Iris pigment epithelial cell (primary cell): ENCODE measurements at places on chromosomes 6 and 20.
A peak's percentile ranks its signal among the peaks of the same experiment; 100 is the strongest.

GRCh38 chr6:26379292-26379691 is 3.6 kb upstream of the BTN2A2 start:
- DNase-seq, result no peak

GRCh38 chr6:112041535-112041934 is 12.4 kb upstream of the CCN6 start:
- DNase-seq, result no peak

- DNase-seq, result no peak
Observed at GRCh38 chr20:33687993-33688937, 2.1 kb upstream of the E2F1 start.

DNA sequence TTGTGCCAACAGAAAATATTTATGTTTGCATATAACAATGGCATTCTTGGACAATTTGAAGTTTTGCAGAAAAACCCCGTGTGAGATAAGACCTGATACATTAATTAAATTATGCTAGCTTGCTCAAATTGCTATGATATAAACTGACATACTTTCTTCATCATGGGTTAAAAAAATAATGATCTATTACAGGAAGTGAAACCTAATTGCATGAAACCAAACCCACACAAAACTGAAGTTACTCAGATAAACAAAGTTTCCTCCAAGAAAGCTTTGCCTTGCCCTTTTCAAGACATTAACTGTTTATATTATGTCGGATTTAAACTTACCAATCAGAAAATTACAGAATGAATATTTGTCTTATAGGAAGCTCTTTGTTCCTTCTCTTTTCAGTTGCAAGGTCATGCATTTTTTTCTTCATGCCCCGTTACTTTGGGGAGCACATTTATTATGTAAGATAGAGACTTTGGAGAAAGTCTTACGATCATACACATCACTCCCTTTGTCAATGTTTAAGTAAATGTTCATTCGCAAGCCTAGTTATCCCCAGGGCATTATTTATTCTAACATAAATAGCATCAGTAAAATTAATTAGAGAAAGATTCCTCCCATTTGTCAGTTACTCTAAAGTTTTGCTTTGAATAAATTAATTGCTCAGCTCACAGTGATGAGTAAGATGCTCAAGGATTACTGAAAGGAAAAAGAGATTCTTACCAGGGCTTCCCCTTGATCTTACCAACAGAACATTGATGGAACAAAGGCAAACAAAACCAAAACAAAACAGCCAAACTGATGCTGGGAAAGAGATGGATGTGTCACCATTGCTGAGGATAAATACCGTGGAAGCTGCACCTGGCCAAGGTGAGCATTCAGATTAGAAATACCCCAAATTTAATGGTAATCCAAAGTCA is 14.8 kb upstream of the TMEM244 start:
- peak; percentile 31 for DNase-seq

DNA sequence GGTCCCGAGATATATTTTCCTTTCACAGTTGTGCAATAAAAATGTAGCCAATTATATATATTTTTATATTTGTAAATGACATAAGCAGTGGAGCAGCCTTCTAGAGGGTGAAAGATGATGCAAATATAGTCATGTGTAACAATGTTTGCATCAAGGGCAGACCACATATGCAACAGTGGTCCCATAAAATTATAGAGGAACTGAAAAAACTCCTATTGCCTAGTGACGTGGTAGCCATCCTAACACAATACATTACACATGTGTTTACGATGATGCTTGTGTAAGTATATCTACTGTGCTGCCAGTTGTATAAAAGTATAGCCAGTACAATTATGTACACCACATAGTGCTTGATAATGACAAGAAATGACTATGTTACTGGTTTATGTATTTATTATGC is 162.8 kb downstream of the ZFAND3 start:
- DNase-seq, result no peak

DNA sequence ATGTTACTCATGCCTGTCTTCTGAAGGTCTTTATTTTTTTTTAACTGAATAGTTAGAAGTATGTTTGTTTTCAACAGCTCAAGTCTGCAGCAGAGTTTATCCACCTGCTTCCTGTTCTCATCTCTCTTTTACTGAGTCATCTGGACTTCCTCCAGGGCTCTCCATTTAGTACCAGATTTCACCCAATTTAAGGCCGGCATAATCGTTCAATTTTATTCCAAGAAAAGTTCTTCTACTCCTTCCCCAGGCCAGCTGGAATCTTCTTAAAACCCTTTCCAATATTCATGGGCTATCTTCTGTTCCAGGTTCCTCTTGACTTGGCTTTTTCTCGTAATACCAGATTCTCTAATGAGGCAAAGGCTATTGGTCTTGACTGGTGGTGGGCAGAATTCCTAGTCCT is 79.0 kb upstream of the LAMA2 start:
- peak; percentile 88 for DNase-seq

DNA sequence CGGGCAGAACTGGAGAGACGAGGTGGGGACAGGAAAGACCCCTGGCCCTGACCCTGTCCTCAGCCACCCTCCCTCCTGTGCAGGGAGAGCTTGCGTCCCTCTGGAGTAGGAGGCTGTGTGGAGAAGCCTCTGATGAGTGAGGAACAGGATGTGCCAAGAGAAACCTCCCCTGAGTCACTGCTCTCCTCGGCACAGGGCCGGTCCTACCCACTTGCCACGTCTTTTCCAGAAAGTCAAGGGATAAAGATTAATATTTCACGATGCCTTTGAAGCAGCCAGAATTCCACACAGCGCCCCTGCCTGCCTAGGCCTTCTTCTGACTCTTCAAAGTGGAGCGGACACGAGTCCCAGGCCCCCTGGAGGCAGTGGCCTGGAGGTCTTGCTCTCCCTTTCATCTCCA is 34.9 kb upstream of the THBS2 start:
- peak; percentile 84 for DNase-seq

DNA sequence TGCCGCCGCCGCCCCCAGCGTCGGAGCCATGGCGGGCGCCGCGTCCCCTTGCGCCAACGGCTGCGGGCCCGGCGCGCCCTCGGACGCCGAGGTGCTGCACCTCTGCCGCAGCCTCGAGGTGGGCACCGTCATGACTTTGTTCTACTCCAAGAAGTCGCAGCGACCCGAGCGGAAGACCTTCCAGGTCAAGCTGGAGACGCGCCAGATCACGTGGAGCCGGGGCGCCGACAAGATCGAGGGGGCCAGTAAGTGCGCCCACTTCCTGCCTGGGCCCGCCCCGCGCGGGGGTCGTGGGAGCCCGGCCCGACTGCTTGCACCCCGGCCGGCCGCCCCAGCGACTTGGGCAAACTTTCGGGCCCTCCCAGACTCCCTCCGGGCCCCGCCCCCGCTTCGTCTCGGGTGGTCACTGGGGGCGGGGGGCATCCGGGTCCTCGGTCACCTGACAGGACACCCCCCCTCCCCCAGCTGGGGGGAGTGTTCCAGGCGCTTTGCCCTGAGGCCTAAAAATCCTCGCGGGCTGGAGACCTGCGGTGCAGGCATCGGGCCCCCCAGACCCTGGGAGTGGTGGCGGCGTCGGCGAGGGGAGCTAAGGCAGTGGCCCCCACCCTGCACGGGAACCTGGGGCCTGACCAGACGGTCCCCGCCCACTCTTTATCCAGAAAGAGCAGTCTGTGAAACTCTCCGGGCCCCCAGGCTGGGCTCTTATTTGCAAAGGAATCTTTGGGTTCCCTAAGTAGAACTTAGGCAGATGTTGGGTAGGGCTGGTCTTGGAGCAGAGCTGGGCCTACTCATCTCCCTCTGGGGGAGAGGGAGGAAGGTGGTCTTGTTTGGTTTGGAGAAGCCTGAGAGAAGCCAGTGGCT is 501 bp downstream of the PLCG1 start:
- DNase-seq, result peak; percentile 48

GRCh38 chr6:146990821-146991798 is 213.1 kb upstream of the STXBP5 start:
- DNase-seq, result peak; percentile 91

DNA sequence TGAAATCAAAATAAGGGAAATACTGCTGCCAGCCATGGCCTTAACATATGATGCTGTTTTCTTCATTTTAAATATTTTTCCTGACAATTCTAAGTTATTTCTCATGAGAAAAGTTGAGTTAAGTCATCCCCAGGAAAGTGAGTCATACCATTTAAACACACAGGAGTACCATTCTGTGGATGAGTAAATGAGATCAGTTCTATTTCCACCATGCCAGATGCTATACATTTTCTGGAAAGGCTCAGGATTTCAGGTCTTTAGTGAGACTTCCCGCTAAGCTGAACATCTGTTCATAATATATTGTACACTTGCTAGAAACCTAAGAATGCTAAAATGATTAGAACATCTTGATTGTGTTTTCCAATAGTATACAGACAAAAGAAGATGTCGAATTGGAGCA is 256.2 kb upstream of the MANEA start:
- peak; percentile 44 for DNase-seq

DNA sequence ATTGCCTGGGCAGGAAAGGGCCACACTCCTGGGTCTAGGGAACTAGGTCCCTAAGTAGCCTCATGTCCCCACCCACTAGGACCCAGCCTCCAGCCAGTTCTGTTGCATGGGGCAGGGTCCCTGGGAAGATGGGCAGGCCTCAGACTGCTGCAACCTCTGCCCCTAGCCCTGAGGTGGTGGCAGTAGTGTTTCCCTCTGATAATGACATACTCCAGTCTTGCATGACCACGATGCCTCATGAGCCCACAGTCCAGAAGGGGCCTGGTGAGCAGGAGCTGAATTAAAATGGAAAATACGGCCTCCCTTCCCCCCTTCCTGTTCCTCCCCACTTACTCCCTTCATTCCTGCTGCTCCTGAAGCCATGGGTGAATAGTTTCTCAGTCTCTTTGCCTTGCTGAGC is 36.0 kb upstream of the SCRT2 start:
- DNase-seq, result no peak

DNA sequence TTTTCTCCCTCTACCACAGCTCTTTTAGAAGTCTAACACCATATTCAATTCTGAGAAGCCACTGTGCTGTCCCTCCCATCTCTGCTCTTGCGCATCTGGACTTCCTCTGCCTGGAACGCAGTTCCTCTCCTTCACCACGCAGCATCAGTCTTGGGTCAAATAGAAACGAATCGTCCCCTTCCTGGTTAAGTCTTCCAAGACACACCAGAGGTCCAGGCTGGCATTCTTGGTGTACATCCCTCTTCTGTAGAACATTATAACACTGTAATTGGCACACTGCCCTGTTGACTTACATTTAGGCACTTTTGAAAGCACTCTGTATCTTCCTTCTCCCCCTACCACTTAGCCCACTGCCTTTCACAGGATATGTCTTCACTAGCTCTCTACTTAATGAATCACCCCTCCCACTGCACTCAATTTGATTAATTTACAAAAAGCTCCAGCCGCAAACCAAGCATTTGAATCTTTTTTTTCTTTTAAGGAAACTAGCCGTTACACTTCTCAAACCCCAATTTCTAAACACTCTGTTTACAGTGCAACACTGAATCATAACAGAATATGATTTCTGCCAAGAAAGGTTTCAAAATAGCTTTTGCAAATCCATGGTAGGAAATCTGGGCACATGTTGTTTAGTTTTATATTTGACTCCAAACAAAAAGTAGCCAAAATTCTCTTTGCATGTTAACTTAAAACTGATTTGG is 140.8 kb upstream of the CARMIL1 start:
- DNase-seq, result peak; percentile 82

DNA sequence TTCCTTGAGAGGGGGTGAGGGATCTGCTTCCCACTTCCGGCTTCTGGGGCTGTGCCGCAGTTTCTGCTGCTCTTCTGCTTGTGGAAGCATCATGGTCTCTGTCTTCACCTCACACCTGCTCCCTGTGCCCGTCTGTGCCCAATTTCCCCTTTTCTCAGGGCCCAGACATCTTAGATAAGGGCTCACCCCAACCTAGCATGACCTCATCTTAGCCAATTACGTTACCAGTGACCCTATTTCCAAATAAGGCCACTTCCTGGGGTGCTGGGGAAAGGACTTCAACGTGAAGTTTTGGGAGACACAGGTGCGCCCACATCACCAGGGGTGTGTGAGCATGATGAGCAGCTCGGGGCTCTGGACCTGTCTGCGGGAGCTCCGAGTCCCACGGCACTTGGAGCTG is 20.7 kb upstream of the RBBP8NL start:
- DNase-seq, result no peak

DNA sequence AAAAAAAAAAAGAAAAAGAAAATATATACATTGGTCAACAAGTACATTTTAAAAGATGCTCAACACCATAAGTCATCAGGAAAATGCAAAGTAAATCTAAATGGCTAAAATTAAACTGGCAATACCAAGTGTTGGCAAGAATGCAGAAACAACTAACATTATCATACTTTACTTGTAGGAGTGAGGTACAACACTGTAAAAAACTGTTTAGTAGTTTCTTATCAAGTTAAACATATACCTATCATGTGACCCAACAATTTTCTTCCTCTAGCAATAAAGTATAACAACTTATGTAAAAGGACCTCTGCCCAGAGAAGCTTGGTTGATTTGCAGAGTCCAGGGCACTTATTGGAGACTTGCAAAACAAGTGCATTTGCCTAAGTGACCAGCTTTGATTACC is 40.4 kb downstream of the LMBRD1 start:
- DNase-seq, result no peak

DNA sequence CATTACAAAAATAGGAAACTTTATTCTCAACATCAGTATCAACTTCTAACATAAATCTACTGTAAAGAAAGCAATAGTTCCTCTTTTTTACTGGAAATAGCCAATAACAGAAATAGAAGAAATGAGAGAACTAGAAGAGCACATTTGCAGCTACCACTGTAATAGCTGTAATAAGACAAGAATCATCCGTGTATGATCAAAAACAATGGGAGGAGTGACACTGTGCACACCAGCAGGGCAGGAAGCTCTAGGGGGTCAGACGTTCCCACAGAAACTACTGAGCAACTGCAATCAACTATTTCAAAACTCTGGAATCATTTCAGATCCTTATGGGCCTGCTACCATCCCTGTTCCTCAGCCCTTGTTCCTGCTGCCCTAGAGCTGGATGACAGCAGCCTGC is 43.7 kb downstream of the NINL start:
- peak; percentile 70 for DNase-seq

DNA sequence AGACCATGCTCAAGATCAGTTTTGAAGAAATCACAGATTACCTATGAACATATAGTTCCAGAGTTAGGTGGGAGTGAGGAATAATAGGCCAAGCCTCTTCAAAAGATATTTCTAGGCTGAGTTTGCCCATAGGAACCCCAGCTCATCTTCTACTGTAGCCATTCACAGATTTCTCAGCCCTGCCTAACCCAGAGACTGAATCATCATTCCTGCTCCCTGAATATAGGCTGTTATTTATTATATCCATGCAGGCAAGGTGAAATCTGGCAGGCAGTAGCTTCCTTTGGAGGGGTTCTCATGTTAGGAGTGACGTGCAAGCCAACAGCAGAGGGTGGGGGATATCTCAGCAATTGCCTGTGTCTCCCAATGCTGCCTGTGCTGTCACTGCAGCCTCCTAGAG is 25.6 kb upstream of the ADGRF4 start:
- peak; percentile 1 for DNase-seq

DNA sequence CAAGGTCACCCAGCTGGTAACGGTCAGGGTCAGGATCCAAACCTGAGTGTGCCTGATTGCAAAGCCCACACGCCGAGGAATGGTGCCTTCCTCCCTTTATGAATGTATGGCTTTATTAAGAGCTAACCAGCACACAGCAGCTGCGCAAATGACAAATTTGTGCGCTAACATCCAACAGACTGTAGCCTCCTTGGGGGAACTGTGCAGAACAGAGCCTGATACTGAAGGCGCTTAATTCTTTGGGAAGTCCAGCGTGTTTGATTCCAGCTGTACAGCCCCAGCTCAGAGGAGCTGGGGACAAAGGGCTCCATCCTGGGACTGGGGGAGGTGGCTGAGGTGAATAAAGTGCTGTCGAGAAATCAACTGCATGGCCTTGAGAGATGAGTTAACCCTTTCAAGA is 75.7 kb upstream of the JARID2 start:
- no peak for DNase-seq

- no peak for DNase-seq
Observed at GRCh38 chr6:112288475-112288874, 34.1 kb upstream of the LAMA4 start.

GRCh38 chr20:24789877-24790276 is 159.2 kb upstream of the CST7 start:
- no peak for DNase-seq
